ENCODE measurements at places on chromosomes 1 and 21.

GRCh38 chr1:27521336-27521831, 31.4 kb upstream of the WASF2 start:
- DNase-seq, result no peak

DNA sequence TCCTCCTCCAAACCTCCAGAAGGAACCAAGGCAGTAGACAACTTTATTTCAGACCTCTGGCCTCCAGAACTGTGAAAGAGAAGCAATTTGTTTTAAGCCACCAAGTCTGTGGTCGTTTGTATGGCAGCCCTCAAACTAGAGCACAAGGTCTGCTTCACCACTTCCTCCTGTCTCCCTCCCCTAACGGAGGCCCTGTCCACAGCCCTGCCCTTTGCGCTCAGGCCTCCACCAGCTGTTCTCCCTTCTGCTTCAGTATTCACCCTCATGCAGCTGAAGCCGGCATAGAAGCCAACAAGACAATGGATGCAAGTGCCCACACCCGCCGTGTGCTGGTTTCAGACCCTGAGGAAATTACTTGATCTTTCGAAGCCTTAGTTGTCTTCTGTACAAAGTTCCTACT, 364.1 kb downstream of the HHAT start:
- DNase-seq, result no peak

DNA sequence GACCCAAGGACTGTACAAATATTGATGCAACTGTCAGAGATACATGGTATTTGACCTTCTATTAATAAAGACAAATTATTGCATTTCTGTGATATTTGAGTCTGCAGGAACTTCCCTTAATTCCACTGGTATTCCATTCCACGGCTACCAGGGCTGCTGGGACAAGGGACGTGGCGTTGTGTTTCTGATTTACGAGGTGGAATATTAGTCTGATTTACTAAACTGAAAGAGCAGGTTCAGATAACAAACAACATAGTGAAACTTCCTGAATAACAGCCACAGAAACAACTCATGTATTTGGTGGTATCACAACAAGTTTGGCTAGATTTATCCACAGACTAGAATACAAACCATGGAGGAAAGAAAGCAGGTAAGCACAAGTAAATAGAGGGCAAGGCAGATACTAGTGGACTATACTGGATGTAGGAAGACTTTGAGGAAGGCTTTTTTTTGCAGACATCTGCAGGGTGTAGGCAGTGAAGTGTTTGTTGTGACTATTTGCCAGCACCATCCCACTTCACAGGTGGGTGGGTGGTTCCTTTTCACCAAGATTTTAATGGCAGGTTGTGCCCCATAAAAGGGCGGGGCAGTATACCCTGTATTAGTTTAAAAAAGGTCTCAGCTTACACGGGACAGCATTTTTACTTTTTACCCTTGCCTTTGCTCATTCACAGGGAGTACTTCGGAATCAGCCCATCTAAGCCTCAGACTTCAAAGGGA, 100.4 kb downstream of the FGGY start:
- no peak for DNase-seq

DNA sequence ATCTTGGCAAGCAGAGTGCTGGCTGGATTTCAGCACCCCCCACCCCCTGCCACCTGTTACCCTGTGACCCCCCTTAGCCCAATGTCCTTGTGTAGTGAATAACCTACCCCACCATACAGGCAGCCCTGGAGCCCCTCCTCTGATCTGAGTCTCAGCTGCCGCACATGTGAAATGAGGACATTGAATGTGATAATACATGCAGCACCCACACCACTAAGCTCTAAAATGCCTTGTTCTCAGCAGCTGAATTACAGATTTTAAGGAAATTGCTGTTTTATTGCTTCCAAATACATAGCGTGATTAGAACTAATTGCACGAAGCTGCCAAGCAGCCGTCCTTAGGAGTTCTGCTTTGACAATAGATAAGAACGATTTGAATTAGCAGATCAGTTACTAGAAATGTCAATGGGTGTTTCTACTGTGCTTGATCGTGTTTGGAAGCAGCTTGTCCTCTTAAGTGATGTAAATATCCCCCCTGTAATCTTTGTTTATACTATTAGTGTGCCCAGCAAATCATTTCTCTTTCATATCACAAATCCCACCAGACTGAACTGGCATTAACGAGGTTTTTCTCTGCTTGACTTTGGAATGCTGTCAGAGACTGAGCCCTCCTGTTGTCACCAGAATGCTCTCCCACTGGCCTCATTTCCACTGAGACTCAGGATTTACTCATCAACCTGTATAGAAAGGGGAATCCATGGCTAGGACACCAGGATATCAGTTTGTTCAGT, 4.9 kb downstream of the SLAMF8 start:
- no peak for DNase-seq

DNA sequence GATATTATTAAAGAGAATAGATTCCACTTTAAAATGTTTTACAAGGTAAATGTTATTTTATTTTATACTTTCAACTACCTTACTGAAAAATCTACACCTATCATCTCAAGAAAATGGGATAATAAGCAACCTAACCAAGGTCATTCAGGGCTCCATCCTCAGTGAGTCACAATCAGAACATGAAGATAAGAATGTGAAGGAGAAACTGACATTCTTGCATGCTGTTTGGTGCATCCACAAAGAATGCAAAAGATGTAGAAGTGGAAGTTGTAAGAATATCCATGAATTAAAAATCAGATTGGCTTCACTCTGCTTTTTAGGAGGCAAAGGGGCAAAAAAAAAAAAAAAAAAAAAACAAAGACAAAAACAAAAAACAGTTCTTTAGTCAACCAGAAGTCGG, 6.5 kb downstream of the WARS2 start:
- DNase-seq, result no peak

DNA sequence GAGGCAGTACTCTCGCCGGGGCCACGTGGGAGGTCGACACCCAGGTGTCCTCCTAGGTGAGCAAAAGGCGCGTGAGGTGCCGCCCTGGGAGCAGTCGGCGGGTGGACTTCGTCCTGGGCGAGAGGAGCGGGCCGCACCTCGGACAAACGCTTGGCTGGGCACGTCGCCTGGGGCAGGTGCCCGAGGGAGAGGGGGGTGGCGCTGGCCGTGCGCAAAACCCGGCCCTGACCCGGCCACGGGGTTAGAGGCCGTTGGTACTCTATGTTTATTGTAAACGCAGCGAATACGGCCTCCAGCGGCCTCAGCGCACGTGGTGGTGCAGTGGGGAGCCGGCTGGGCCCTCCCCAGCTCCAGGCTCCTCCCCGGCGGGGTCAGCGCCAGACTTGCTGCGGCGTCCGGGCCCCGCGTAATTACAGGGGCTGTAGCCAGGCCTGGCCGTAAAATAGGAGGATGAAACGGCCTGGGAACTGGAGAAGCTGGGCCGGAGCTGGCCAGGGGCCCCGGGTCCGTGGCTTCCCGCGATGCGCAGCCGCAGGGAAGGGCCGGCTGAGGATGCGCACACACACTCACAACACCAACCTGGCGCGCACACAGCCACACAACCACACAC, 1.6 kb upstream of the EFNA1 start:
- no peak for DNase-seq

DNA sequence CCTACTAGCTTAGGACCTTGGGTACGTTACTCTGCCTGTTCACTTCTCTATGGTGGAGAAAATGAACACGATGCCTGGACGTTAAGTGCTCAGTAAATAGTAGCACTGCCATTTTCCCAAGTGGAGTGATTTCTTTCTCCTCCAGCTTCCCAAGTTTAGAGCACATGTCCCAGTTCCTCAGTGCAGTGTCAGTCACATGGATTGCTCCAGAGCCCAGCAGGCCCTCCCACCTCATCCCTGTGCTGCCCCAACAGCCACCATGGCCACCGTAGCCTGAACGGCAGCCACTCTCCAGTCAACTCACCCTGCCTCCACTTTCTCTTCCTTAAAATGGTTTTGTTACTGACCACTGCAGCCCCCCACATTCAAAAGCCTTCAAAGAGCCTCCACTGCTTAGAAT, 8.5 kb downstream of the STMN1 start:
- no peak for DNase-seq

GRCh38 chr1:110542725-110543124, 23.8 kb upstream of the KCNA10 start:
- DNase-seq, result no peak

DNA sequence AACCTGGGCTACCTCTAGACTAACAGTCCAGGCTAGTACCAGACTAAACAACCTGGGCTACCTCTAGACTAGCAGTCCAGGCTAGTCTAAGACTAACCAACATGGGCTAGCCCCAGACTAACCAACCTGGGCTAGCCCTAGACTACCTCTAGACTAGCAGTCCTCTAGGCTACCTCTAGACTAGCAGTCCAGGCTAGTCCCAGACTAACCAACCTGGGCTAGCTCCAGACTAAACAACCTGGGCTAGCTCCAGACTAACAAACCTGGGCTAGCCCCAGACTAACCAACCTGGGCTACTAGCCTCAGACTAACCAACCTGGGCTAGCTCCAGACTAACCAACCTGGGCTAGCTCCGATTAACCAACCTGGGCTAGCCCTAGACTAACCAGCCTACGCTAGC, 2.0 kb downstream of the TFF2 start:
- no peak for DNase-seq

GRCh38 chr1:26269198-26269550, 10.7 kb upstream of the SH3BGRL3 start:
- no peak for DNase-seq

GRCh38 chr1:30472009-30472408, 251.4 kb downstream of the MATN1 start:
- no peak for DNase-seq

DNA sequence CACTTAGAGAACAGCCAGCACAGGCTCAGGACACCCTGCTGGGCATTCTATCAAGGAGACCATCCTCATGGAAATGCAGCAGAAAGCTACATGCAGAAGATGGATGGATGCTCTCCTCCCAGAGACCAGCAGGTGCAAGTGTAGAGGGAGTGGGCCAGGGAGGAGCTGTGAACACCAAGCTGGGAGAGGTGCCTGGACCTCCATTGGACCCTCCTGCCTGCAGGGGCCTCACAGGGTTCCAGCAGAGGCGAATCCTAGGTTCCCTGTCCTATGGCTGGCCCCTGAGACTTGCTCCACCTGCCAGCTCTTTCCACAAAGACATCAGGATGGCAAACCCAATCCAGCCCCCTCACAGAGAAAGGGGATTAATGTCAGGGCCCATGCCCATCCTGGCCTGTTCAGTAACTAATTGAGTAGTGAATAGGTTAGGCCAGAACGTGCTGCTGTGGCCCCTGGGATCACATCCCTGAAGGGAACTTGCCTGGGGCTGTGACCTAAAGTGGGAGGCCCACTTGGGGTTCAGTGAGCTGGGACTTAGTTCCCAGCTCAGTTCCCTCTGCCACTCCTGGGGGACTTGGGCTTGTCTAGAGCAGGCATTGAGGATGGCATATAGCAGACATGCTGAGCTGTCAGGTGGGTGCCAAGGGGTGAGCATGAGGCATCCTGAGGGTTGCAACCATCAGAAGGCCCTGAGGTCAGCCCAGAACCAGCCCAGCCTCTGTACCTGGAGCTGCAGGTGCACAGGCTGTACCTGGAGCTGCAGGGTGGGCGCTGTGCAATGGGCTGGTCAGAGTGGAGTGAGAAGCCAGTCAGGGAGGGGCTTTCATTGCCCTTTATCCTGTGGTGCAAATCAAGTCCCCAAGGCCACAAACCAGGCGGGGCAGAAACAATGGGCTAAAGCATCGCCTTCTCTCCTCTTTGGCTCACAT, 22.9 kb upstream of the ZNF678 start:
- no peak for DNase-seq

GRCh38 chr21:22191581-22191980, 1193.4 kb downstream of the NCAM2 start:
- no peak for DNase-seq

GRCh38 chr1:98068016-98068415, 147.2 kb upstream of the DPYD start:
- DNase-seq, result no peak

DNA sequence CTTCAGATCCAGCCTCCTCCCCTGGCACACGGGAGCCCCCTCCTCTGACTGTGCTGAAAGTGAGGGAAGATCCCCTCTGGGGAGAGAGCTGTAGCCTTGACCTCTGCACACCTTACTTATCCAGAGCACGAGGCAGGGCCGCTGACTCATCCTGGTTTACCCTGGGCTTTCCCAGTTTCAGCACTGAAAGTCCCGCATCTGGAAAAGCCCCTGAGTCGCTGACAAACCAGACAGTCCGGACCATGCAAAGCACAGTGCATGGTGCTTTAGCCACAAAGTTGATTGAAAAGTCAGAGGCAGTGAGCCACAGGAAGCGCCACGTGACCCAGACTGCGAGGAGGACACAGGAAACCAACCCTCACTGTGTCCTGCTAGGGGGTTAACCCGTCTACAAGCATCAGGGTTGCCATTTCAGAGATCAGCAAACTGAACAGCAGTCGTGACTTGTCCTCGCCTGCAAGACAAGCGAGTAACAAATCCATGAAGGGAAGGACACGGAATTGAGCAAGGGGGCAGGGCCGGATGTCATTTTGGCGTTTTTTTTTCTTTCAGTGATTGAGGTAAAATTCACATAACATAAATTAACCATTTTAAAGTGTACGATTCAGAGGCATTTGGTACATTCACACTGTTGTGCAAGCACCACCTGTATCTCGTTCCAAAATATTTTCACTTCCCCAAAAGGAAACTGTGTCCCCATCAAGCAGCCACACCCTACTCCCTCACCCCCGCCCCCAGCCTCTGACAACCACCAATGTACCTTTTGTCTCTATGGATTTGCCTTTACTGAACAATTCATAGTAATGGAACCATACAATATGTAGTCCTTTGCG, 19.9 kb upstream of the IFNGR2 start:
- DNase-seq, result no peak

- no peak for DNase-seq
Observed at GRCh38 chr1:236163463-236164153, 21.3 kb downstream of the GPR137B start.

DNA sequence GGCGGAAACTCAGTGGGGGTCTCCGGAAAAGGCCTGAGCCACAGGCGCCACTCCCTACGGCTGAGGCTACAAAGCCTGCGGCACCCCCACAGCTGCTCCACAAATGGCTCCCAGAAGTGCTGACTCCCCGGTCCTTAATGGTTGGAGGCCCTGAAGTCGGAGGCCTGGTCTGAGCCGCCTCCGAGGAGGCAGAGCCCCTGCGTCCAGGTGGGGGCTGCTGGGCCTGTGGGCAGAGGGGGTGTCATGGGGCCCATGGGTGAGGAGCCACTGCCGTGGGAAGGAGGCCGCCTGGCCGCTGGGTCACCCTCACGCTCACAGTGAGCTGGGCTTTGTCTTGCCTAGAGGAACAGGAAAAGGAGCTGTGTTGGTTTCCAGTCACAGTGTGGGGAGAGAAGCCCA, 12.4 kb upstream of the COL18A1 start:
- DNase-seq, result no peak
